Stimulated activated CD8-positive, alpha-beta memory T cell treated with anti-CD3 and anti-CD28 coated beads, Interleukin-15, amount 100 ng/mL, for 48 hours (primary cell): ENCODE measurements at places on chromosomes 2 and 18.

DNA sequence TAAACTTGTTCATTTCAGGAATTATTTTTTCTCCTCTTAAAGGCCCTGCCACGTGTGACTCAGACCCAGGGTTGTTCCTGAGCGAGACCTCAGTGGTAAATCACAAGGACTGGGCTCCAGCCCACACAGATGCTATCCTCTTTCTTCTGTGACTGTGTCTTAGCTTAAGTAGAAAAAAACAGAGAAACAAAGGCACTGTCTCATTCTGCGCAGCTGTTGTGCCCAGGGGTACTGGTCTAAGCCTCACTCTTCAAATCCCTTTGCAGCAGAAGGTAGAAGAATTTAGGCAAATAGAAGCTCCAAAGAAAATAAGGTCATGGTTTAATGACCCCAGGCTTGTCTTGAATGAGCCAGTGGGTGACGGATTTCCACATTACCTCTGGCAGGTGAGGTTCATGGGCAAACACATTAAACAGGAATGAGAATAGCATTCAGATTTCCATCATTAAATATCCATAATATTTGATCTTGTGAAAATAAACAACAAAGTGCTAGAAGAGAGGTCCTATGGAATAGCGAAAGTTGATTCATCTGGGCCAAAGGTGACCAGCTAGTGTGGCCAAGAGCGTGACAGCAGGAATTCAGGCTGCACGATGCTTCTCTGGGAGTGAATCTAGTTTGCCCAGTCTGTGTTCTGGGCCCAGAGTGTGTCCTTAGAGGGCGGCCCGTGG, 63.3 kb downstream of the LIPG start:
- DNase-seq = no peak

DNA sequence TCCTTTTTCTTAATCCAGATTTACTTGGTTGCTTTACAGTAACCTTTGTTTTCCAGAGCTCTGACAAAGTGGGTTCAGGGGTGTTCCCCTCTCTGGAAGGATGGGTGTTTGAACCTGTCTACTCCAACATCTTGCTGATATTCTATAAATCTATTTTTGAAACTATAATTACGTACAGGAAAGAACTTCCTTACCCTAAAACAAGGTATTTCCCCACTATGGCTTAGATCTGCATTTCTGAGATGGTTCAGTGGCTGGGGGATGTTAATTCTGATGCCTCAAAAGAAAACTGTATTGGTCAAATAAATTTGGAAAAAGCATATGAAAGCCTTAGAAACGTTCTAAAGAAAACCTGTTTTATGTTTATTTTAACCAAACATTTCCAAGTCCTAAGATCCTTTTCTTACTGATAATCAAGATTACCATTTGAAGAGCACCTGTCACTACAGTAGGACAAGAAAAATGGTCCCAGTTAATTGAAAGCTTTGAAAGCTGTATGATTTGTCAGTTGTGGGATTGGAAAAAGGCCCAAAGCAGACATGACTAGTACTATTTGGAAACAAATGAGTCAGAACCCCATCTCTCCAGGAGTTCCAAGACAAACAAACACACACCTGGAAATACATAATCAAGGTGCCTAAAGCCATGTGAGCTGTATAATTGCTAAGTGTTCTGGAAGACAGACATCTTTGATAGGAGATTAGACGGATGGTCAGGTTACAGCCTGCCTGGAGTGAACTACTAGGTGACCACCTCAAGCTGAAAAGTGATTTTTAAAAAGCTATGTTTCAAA, 57.5 kb downstream of the KDM3A start:
- DNase-seq = no peak

DNA sequence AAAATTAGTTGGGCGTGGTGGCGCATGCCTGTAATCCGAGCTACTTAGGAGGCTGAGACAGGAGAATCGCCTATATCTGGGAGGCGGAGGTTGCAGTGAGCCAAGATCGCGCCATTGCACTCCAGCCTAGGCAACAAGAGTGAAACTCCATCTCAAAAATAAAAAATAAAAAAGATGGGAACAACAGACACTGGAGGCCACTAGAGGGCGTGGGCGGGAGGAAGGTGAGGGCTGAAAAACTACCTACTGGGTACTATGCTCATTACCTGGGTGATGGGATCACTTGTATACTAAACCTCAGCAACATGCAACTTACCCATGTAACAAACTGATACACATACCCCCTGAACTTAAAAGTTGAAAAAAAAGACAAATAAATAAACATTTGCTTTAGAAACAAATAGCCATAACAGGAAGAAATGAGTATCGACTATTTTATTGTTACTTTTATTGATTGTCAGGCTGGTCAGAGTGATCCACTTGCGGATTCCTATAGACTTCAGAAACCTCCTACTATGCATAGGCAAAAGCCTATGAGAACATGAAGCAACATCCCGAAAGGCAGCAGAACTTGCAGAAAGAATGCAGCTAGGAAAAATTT, 61.0 kb downstream of the TMEM163 start:
- no peak for DNase-seq

- DNase-seq = no peak
Measured at GRCh38 chr2:106195456-106195855, 1.4 kb upstream of the UXS1 start.

GRCh38 chr2:141015341-141016047, 1115.3 kb downstream of the LRP1B start:
- DNase-seq = no peak

- DNase-seq = no peak
Measured at GRCh38 chr2:150572961-150573395, 85.5 kb upstream of the RND3 start.

DNA sequence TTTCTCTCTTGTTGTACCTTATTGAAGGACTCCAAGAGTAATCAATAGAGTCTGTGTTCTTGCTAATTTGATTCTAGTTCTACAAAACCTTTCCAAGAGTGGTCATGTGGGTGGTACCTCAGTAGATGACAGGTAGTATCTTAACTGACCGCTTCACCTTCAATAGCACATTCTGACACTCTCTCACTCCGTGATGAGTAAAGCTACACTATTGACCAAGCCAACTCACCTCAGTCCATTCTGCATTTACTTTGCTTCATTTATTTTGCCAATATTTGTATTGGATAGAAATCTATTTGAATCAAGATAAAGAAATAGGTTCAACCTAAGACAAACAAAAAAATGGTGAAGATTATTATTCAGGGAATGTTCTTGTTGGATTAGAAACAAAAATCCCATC, 1869.6 kb upstream of the CELF4 start:
- no peak for DNase-seq

- DNase-seq = no peak
Measured at GRCh38 chr2:58645017-58645416, 403.9 kb upstream of the FANCL start.

- DNase-seq = no peak
Measured at GRCh38 chr2:187527262-187527661, 27.0 kb downstream of the TFPI start.

DNA sequence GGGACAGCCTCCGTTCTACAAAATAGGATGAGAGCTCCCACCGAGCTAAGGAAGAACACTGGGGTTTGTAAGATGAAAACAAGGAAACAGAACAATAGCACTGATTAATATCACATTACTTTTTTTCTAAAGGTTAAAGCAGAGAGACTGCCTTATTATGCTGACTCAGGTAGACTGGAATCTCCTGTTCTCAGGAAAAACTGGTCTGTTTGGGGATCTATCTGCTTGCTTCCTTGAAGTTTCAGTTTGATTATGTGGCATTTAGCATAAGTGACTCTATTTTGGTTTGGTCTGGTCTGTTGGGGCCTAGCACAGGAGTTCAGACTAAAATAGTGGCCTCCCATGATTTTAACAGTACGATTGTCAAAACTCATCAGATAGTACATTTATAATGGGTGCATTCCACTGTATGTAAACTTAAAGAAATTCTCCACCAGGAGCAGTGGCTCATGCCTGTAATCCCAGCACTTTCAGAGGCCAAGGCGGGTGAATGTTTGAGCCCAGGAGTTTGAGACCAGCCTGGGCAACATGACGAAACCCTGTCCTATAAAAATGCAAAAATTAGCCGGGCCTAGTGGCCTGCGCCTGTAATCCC, 64.1 kb upstream of the NDUFV2 start:
- DNase-seq = no peak

- no peak for DNase-seq
Measured at GRCh38 chr2:172518995-172519394, 36.9 kb upstream of the PDK1 start.

- DNase-seq = no peak
Measured at GRCh38 chr2:136693966-136694365, 71.4 kb upstream of the THSD7B start.

- DNase-seq = no peak
Measured at GRCh38 chr18:59639821-59640220, 57.4 kb downstream of the CCBE1 start.

DNA sequence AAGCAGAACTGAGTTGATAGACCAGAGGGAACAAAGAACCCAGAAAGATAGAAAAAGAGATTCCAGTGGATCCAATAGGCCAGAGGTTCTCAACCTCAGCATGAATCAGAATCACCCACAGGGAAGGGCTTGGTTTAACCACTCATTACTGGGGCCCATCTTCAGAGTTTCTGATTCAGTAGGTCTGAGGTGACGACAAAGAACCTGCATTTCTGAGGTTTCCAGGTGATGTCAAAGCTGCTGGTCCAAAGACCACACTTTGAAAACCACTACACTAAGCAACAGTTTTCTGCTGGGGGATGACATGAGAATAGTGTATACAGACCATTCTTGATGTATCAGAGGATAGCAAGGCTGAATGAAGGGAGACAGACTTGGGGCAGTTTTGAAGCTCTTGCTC, 296.9 kb upstream of the STON1 start:
- peak; percentile 33 for DNase-seq

- DNase-seq = no peak
Measured at GRCh38 chr2:172804423-172804822, 68.8 kb downstream of the RAPGEF4 start.

DNA sequence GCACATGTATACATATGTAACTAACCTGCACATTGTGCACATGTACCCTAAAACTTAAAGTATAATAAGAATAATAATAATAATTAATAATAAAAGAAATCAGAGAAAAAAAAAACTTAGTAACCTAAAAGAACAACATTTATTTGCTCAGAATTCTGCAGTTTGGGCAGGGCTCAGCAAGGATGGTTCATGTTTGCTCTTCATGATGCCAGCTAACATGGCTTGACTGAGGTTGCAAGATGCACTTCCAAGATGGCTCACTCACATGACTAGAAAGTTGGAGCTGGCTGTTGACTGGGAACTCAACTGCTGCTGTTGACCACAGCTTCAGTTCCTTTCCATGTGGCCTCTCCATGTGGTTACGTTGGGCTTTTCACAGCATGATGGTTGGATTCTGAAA, 56.4 kb downstream of the KLHL29 start:
- DNase-seq = no peak

DNA sequence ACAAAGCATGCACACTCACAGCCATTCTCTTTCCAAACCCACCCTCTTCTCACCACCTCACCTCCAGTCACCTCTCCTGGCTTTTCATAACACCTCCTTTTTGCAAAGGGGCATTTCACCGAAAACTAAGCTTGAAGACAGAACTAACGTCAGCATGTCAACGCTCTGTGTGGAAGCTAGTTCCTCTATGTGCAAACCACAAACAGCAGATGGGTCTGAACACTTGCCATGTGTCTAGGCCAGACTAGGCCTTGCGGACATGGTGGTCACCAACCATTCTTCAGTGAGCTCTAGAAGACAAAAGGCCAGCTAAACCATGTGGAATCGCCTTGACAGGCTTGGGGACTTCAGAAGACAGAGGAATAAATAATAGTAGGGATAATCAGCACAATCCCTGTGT, 148.5 kb downstream of the TXNL1 start:
- no peak for DNase-seq

DNA sequence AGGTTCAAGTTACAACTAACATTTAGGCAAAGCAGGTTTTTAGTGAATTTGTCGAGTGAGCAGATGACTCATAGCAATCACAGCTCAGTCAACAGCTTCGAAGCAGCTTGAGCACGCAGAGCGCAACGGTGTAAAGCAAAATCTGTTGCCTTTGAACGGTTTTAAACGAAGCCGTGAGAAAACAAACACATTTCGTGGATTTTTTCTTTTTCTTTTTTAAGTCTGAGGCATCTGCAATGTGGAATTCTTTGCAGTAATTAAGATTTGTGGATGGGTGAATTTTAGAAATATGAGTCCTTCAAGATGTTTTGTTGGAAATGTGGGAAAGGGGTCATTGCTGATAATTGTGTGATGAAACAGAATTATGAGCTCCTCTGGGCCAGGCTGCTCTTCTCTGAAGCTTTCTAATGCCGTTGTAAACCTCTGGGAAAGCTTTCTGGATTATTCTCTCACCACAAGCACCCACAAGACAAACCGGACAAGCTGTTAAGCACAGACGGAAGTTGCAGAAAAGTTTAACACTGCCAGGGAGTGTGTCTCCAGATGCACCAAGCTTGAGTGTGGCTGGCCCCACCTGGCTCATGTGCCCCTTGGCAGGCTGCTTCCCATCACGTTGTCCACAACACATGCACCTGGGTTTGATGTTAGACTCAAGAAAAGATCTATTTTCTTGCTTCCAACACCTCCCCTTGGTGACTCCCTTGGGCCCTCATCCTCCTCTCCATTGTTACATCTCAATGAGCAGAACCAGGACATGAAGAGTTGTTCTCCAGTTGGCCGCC, 224.7 kb downstream of the ACKR3 start:
- no peak for DNase-seq

DNA sequence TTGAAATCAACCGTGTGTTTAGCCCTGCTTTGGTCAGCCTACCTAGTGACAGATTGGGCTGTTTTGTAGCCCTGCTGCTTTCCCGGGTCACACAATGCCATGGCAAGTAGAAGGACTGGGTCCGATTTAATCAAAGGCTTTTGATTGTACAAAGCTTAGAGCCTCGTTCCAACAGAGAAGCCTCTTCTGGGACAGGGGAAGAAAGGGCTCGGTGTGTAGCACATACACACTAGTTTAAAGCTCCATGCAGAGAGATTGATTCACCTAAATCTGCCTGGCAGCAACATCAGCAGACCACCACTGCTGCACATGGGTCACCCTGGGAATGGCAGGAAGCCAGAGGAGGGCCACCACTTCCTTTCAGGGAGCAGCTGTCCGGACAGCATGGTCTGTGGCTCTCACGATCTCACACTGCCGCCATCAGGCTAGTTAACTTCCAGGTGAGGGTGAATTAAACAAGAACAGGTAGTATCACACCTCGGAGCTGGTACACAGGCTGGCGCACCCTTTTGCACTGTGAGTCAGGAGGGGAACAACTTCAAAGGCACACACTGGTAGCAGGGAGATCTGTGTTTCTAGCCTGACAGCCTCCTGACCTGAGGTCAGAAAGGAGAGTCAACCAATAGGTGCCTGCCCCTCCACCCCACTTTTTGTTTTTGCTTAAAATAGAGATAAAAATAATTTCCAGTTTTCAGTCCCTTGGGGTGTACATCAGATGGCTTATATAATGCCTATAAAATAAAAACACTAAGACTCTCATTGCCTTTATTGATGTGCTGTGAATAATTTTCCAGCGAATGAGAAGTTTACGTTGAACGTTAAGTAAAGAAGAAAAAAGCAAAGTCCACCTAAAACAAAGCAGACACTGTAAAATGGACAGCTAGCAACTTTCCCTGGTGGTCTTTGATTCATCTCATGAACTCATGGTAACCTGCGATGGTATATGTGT, 108.5 kb downstream of the CDCA7 start:
- DNase-seq = no peak
